ENCODE measurements at places on chromosomes 6 and 20.
A peak's percentile ranks its signal among the peaks of the same experiment; 100 is the strongest.

DNA sequence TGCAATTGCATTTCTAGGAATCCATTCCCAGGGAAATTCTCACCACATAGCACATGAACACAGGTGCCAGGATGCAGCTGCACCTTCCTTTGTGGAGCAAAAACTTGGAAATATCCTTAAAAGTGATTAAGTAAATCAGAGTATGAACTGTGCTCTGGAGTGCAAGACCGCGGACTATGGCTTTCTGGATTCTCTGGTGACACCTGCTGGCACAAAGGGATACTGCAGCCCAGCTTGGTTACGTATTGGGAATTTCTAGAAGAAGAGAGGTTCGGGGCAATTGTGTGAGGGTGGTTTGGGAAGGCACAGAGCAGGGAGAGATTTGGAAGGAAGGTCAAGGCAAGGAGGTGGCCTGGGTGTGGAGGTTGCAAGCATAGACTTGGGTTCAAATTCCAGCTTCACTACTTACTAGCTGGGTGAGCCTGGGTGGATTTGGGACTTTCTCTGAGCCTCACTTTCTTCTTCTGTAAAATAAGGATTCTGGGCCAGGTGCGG is 15.9 kb upstream of the PEDS1 start:
- DNase-seq: no peak

- no peak for DNase-seq
Measured at GRCh38 chr6:70592391-70593117, 25.8 kb downstream of the SDHAF4 start.

GRCh38 chr6:38131527-38131965 is 312.0 kb downstream of the ZFAND3 start:
- no peak for DNase-seq

DNA sequence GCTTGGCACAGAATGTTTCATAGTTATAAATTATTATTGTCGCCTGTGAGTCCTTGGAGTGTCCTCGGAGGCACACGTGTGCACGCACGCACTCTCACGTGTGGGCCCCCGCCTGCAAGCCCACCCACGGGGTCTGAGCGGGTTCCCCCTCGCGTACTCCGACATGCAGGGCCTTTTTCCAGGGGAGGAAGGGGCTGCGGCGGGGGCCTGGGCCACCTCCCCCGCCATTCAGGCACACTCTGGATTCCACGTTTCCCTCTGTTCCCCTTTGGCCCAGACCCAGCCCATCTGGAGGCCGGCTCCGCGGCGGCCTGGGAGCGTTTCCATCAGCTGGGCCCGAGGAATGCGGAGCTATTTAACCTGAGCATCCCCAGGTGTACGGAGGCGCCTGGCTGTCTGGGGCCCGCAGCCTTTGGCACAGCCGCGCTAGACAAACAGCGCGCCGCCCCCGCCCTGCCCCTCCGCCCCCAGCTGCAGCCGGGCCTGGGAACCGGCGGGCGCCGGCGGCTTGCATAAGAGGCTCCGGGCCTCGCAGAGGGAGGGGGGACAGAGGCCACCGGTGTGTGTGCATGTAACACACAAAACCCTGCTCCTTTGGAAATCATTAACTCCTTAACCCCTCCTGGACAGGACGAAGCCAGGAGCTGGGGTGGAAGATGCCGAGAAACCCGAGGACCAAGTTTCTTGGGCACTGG is 3.3 kb downstream of the ID1 start:
- DNase-seq: peak; percentile 87

- no peak for DNase-seq
Measured at GRCh38 chr20:37188787-37189186, 9.4 kb upstream of the MROH8 start.

- DNase-seq: no peak
Measured at GRCh38 chr20:34689486-34689885, 12.6 kb upstream of the PIGU start.

All from NCI-H1417 treated with DMSO at 0.1 percent for 48 hours (cell line).